ENCODE measurements at places on chromosomes 2 and 18.

DNA sequence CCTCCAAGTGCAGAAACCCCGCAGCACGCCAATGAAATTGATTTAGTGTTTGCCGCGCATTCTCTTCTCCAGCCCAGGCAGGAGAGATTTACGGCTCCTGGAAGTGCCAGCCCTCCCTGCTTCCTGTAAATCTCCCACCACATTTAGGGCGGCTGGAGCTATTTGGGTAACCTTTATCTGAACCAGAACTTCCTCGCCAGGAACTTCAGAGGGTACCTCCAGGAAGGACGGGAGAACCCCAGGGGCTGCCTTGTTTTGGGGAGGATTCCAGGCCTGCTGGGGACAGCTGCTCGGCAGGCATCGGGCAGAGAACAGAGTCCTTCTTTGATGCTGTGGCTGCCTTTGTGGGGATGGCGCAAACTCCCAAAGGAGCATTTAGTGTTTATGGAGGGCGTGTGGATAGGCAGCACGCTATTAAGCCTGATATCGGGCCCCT is 122.0 kb upstream of the MYCN start:
- no peak for DNase-seq

DNA sequence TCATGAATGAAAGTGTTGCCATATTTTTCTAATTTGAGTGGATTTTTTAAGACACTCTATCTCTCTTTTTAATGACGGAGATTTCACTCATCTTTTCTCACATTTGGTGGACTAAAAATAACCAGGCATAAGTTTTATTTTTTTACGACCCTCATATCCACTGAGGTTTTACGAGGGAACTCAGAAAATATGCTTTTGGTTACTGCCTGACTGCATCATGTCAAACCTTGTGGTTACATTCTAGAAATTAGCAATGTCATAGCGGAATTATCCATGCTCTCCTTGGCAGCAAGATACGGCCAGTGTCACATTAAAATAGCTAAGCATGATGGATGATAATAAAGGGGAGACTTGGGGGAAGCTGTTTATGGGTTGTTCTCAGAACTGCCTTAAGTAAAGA is 428.6 kb upstream of the FSHR start:
- DNase-seq = no peak

GRCh38 chr2:201656102-201656501 is 12.8 kb upstream of the TMEM237 start:
- no peak for DNase-seq

DNA sequence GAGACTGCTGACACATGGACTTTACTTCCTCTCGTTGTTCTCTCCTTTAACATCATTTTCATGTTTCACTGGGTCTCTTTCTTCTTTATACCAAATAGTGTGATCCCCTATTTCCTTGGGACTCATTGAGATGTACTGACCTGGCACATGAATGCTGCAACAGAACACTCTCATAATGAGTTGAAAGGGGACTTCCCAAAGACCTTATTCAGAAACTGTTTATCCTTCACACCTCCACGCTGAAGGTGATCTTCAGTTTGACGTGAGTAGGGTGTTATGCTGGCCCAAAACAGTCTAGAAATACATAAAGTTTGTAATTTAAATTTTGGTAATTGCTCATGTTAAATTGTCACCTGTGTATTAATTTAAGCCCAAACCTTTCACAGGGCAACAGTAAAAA is 1096.8 kb upstream of the GYPC start:
- DNase-seq = no peak

DNA sequence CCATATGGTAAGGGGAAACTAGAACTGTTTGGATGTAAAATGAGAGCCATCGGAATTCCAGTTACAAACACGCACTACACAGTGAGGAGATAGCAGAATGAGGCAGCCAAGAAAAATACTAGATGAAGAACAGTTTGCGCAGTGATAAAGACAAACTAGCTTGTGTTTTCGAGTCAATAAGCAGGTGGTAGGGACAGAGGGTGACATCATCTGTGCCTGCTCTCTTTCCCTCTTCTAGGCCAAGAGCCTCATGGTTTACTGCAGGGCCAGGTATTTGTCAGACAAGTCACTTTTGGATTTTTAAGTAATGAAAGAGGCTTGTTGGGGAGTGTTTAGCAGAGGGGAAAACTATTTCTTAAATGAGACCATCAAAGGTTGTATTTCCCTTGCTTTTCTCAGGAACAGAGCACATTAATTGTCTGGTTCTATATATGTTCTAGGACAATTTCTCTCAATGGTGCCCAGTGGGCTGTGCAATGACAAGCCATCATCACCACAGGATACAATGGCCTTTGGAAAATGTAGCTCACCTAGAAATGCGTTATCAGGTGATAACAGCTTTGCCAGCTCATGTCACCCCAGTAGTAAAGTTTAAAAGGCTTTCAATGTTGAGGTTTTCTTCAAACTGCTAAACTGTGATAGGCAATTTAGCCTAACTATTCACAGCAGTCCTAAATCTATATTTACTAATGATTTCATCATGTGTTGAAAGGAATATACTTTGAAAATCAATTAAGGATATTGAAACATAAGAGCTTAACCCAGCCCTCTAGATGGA is 1210.3 kb upstream of the ZEB2 start:
- DNase-seq = no peak

GRCh38 chr2:20071397-20072383 is 20.3 kb upstream of the LAPTM4A start:
- no peak for DNase-seq

GRCh38 chr2:235725016-235725489 is 231.2 kb downstream of the AGAP1 start:
- no peak for DNase-seq

- no peak for DNase-seq
Observed at GRCh38 chr18:52408800-52409302, 68.9 kb downstream of the DCC start.

- no peak for DNase-seq
Observed at GRCh38 chr2:39413063-39413737, 23.9 kb downstream of the MAP4K3 start.

GRCh38 chr2:88458633-88459032 is 6.1 kb upstream of the FOXI3 start:
- no peak for DNase-seq

GRCh38 chr2:234974501-234975385 is 22.9 kb downstream of the SH3BP4 start:
- no peak for DNase-seq
